ENCODE measurements at places on chromosomes 2 and 18.

- peak; percentile 3 for DNase-seq
Measured at GRCh38 chr2:80102026-80102425, 202.5 kb downstream of the LRRTM1 start.

DNA sequence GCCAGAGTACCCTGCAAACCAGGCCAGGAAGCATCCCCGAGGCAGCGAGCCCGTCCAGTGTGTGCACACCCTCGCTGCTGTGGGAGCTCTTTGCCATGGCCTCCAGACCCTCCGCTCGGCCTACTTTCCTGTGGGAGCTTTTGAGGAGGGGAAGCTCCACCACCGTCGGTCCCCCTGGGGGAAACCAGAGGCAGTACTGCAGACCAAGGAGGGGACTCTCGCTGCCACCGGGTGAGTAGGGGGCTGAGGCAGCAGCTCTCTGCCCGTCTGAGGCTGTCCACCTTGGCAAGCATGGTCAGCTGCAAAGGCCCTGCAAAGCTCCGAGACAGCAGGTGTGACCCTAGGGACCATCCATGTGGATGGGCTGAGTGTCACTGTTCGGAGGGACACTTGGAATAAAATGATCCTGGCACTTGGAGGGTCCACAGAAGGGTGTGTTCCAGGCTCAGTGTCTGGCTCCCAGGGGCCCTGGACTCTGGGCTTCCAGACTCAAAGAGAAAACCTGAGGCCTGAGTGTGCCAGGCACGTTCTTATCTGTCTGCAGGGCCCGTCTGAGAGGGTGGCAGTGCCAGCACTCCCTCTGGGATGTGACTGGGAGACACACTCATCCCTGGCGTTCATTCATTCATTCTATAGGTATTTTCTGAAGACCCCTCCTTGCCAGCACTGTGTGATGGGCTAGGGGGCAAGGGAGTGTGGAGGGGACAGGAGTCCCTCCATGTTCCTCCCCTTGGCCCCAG, 282.8 kb upstream of the HS6ST1 start:
- DNase-seq = no peak

DNA sequence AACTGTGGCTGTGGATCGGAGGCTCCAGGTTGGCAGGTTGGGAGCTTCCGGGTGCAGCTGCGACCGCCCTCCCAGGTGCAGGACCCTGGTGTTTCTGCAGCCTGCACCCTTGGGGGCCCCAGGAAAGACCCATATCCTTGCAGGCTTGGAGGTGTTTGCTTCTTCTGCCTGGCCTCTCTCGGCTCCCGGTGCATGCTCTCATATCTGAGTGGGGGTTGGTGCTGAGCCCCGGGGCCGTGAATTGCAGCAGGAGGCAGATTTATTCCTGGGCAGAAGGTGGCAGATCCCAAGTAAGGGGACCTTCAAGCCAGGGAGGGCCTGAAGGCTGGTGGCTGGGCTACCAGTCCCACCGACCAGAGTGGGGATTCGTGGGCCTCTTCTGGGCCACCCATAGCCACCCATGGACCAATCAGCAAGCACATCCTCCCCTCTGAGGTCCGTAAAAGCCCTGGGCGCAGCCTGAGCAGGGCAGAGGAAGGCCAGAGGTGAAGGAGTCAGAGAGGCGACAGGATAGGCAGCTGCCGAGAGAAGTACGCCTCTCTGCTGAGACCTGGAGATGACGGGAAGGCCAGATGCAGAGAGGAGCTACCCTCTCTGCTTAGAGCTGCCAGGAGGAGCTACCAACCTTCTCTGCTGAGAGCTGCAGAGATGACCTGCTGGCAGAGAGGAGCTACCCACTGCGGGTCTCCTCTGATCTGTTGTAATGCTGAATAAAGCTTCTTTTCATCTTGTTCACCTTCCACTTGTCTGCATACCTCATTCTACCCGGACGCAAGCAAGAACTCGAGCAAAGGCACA, 1279.0 kb upstream of the LRRTM1 start:
- no peak for DNase-seq

GRCh38 chr18:8673256-8674209, 31.8 kb upstream of the MTCL1 start:
- DNase-seq = no peak

DNA sequence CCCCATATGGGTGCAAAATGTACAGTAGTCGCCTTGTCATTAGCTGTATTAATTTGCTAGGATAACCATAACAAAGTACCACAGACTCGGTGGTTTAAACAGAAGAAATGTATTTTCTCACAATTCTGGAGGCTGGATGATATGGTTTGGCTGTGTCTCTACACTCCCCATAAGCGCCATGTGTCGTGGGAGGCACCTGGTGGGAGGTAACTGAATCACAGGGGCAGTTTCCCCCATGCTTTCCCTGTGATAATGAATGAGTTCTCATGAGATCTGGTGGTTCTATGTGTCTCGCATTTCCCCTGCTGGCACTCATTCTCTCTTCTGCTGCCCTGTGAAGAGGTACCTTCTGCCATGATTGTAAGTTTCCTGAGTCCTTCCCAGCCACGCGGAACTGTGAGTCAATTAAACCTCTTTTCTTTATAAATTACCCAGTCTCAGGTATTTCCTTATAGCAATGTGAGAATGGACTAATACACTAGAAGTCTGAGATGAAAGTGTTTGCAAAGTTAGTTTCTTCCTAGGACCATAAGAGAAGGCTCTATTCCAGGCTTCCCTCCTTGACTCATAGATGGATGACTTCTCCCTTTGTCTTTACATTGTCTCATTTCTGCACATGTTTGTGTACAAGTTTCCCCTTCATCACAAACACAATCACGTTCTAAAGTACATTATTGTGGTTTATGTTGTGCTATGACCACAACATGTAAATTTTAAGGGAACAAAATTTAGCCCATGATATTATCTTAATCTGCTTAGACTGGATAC, 1442.6 kb downstream of the SUCLG1 start:
- no peak for DNase-seq

- no peak for DNase-seq
Measured at GRCh38 chr2:44055229-44055628, 59.4 kb upstream of the LRPPRC start.

GRCh38 chr2:162327134-162327769, 8.8 kb upstream of the IFIH1 start:
- DNase-seq = no peak

DNA sequence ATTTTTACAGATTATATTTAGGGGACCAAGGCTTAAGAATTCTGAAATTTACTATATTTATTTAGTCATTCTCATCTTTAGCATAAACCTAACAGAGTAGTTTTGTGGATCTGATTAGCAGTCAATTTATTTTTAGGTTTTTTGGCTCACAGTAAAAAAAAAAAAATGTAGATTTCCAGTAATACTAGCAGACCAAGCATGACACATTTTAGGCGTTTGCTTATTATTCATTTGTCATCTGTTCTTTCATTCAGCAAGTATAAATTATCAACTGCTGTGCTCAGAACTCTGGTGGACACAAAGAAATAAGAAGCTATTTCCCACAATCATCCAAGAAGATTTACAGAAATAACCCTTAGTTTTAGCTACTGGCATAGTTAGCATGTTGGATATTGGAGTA, 20.6 kb downstream of the PDE1A start:
- peak; percentile 43 for DNase-seq

DNA sequence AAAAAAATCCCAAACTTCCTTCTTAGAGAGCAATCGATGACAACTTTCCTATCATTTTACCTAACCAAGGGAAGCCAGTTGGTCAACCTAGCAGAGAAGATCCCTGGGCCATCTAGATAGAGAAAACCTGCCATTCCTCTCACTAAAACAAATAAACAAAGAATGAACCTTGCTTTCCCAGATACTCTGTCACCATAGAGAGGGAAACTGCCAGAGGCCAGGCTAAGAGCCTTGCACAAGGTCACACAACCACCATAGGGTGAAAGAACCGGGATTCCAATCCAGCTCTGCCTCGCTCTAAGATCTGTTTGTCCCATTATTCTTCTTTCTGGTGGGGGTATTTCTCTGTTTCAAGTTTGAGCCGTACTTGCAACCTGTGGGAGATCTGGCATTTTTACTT, 154.6 kb downstream of the CYRIA start:
- DNase-seq = no peak

- peak; percentile 45 for DNase-seq
Measured at GRCh38 chr18:46542545-46542944, 114.5 kb downstream of the LOXHD1 start.

GRCh38 chr2:185456517-185456916, 282.1 kb upstream of the FSIP2 start:
- peak; percentile 24 for DNase-seq

GRCh38 chr18:48917579-48918517, 32.9 kb downstream of the SMAD7 start:
- no peak for DNase-seq

GRCh38 chr2:55252832-55253231, 16.2 kb downstream of the MTIF2 start:
- no peak for DNase-seq

DNA sequence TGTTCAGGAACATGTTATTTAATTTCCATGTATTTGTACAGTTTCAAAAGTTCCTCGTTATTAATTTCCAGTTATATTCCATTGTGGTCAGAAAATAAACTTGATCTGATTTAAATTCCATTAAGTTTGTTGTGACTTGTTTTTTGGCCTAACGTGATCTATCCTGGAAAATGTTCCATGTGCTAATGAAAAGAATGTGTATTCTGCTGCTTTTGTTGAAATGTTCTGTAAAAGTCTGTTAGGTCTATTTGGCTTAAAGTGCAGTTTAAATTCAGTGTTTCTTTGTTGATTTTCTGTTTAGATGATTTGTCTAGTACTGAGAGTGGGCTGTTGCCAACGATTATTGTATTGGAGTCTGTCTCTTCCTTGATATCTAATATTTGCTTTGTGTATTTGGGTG, 148.0 kb downstream of the UBR3 start:
- no peak for DNase-seq

- peak; percentile 74 for DNase-seq
Measured at GRCh38 chr2:152718909-152719645, 657 bp downstream of the ARL6IP6 start.

DNA sequence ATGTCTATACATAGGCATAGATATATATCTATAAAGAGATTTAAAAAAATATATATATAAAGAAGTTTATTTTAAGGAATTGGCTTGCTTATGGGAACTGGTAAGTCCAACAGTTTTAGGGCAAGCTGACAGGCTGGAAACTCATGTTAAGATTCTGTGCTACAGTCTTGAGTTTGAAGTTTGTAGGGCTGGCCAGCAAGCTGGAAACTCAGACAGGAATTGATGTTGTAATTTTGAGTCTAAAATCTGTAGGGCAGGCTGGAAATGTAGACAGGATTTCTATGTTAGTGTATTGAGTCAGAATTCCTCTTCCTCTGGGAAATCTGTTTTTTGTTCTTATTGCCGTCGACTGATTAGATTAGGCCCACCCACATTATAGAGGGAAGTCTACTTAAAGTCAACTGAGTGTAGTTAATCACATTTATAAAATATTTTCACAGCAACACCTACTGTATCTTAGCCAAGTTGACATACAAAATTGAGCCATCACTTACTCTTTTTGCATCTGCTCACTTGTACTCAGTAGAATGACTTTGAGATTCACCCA, 60.8 kb downstream of the PHLPP1 start:
- DNase-seq = no peak

GRCh38 chr18:35030277-35030989, 10.8 kb upstream of the MAPRE2 start:
- DNase-seq = no peak

- DNase-seq = no peak
Measured at GRCh38 chr2:219205165-219205538, 1.4 kb upstream of the ZFAND2B start.

GRCh38 chr2:11891028-11891427, 144.6 kb downstream of the LPIN1 start:
- no peak for DNase-seq

GRCh38 chr2:219249203-219249980, 3.7 kb upstream of the TUBA4B start:
- DNase-seq = peak; percentile 89

DNA sequence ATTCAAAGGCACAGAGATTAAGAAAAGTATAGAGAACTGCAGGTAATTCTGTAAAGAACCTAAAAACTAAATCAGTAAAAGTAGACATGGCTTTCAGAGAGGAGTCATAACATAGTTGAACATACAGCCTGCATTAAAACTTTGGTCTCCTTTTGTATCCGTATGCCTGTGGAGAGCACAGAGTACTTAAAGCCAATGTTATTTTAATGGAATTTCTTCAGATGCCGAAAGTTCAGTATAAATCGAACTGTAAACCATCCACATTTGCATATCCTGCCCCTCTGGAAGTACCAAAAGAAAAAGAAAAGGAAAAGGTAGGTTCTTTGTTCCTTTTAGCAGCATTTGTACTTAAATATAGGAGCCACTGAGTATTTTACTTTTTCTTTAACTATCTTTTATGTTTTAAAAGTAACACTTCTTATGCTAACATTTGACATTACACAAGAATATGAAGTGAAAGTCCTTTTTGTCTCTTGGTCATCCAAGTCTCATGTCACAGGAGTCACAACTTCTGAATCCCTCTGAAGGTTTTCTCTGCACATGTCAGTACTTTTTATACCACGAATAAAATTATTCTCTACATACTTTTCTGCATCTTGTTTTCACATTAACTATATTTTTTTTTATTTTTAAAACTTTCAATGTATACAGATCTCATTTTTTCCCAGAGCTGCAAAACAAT, 34.9 kb upstream of the ARMC9 start:
- DNase-seq = no peak

Data from myocyte (in vitro differentiated cells).